ENCODE measurements at places on chromosomes 3 and 15.

DNA sequence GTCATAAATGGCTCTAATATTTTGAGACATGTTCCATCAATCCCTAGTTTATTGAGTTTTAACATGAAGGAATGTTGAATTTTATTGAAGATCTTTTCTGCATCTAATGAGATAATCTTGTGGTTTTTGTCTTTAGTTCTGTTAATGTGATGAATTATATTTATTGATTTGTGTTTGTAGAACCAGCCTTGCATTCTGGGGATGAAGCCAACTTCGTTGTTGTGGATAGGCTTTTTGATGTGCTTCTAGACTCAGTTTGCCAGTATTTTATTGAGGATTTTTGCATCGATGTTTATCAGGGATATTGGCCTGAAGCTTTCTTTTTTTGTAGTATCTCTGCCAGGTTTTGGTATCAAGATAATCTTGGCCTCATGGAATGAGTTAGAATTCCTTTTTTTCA is 72.0 kb upstream of the CD96 start:
- no peak for DNase-seq

DNA sequence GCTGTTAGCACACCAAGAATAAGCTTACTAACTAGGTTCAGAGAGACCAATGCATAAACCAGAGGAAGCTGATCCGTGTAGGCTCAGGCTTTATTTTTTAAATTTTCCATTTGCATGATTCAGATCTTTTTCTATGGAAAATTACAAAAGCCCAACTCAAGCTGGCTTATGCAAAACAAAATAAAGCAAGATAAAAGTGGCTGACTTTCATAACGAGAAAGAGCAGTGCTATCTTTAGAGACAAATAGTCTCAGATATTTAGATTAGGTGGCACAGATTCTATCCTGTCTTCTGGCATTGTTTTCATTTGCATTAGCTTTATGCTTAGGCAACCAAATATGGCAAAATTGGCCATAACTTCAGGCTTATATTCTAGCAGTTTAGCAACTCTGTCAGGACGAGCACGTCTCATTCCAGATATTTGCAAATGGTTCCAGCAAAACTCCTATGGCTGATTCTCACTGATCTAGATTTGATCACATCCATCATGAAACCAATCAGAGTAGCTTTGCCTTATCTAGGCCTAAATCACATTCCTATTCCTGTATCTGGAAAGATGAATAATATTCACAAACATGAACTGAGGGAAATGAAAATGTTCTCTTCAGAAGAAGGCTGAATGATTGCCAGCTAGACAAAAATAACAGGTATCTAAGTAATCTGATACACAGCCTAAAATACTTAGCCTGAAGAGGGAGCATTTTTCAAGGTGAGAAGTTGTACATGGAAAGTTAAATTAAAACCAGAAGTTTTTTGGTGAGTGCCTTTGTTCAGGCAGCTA is 216.4 kb upstream of the DPPA4 start:
- DNase-seq: no peak

DNA sequence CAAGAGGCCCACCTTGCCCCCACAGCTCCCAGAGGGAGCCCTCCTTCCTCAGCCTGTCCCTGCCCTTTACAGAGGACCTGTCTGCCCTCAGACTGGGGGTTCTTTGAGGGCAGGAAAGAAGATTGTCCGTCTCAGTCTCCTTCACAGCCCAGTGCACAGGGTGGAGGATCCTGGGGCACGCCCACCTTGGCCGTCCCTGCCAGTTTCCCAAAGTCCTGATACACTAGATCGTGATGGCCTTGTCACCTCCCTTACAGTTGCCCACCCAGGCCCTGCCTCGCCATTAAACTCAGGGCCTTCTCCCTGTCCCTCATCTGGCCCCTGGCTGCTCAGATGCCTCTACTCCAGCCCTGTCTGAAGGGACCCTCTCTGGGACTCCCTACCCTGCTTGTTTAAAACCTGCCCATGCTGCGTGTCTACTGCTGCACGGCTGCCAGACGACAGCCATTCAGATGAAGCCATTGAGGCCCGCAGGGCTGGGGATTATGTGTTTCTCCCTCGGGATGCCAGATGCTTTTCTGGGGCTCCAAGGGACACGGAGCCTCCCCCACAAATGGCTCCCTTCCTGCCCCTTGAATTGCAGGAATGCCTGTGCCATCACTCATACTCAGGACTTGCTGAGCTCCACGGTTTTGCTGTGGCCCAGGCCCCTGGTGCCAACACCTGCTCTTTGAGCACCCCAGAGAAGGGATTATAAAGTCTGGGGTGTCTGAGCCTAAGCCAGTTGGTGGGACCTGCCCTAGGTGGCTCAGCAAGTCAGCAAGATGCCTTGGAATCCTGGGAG is 27.8 kb downstream of the ACSBG1 start:
- DNase-seq: no peak

- DNase-seq: no peak
Measured at GRCh38 chr3:159260049-159260662, 458.3 kb downstream of the MFSD1 start.

- DNase-seq: no peak
Measured at GRCh38 chr3:64561325-64561843, 126.4 kb downstream of the ADAMTS9 start.

DNA sequence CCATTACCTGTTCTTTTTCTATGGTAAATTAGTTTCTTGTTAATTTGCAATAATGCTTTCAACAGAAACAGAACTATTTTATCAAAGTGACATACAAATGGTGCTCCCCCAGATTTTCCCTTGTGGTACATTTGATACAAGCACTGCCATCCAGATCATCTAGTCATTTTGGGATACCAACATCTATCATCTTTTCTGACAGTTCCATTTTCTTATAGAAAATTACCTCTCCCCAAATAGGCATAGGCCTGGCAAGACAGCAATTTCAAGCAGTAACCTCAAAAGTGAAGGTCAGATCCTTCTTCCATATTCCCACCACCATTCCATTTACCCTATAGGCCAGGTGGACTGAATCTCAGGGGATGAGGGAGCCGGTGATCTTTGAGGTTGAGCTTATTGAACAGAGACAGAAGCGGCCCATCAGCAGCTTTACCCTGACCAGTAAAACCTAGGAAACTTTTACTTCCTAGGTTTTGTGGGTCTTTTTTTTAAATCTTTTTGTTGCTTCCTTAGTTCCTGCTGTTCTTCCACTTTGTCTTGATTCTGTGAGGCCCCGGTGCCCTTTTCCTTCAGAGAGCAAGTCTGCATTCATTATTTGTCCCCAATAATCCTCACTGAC is 3.1 kb upstream of the PLD1 start:
- DNase-seq: no peak
